ELR (cell line): ENCODE measurements at places on chromosomes 5 and 9.

DNA sequence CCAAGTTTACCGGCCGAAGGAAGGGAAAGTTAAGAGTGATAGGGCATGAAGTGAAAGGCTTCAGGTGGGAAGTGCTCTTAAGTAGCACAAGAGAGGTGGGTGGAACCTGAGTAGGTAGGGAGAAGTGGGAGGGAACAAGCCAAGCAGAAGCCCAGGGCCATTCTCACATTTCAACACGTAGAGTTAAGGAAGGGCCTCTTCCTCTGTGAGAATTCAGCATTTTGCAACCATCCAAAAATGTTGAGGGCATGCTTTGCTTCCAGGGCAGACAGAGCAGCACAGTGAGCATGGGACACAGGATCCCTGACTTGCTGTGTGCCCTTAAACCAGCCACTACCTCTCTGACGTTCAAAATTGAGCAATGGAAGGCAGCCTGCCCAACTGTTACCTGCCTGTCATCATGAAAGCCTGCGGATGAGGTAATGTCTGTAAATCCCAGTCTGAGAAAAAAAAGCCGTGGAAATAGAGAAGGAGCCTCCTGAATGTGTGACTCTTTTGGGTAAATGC is 3.3 kb downstream of the CYFIP2 start:
- no peak for DNase-seq

GRCh38 chr9:136314056-136314416 is 10.1 kb upstream of the CCDC187 start:
- DNase-seq, result no peak

- DNase-seq, result no peak
These were observed 317.6 kb downstream of the ARRDC3 start for GRCh38 chr5:91065496-91065895.

GRCh38 chr5:74766418-74766848 is 484 bp downstream of the GFM2 start:
- peak; percentile 63 for DNase-seq

DNA sequence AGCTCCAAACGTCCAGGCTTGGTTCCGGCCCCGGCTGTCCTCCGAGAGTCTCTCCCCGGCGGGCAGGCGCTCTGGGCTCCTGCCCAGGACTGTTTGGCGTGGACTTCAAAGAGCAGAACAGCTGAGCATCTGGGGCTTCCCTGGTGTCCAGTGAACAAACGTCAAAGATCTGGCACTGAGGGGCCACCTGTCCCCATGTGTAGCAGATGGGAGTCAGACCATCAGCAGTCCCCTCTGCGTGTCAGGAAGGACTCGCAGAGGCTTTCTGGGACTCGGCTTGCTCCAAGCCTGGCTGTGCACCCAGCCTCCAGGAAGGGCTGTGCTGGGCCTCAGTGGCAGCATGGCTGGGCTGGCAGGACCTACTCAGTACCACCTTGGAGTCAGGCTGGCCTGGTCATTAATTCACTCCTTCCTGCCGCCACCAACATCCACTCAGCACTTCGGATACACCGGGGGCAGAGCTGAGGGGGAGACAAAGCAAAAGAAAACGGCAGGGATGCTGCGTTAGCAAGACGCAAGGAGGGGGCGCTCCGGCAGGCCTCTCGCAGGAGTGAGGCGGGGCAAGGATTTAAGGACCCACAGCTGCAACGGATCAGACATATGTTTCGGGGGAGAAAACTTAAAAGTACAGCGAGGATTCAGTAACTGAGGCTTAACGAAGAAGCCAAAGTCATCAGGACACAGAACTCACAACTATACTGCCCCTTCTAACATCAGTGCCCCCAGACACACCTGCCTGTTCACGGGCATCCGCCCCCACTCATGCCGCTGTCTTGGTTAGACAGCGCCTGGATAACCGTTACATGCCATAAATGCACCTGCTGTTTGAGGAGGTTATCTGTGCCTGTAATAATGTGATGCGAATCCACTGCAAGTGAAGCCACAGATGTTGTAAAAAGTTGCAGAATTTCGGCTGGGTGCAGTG is 164.5 kb upstream of the PHYKPL start:
- DNase-seq, result no peak
